ENCODE measurements at places on chromosomes 16 and 17.

- DNase-seq, result peak; percentile 48
These were observed 41.8 kb downstream of the BRD7 start for GRCh38 chr16:50326835-50327465.

DNA sequence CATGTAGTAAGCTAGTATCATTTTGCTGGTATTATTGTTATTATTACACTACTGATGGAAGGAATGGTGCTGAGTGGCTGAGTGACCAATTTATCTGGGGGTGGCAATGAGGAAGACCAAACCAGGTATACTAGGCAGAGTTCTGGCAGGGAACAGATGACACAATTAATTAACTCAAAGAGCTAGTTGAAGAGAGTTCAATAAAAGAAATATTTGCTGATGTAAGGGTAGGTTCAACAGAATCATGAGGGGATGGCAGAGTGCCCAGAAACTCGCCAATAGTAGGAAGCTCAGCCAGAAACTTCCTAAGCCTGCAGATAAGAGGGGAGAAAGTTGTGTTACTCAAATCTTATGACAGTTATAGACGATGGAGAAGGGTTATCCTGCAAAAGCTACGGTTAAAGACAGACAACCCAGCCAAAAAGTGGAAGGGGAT lies 352.5 kb downstream of the KCNJ2 start:
- no peak for DNase-seq

DNA sequence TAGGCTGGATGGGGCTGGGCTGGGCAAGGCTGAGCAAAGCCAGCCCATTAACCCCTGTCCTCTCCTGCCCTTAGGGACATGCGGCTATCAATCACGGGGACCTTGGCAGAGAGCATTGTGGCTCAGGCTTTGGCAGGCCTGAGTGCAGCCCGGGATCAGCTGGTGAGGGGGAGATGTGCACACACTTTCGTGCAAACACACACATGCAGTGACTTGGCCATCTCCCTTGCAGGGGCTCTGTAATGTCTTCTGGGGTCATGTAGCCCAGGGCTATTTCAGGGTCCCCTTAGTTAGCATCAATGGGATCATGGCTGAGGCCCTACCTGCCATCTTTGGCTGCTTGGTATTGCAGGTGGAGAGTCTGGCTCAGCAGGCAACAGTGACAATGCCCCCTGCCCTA lies 6.9 kb downstream of the CARMIL2 start:
- DNase-seq, result no peak

DNA sequence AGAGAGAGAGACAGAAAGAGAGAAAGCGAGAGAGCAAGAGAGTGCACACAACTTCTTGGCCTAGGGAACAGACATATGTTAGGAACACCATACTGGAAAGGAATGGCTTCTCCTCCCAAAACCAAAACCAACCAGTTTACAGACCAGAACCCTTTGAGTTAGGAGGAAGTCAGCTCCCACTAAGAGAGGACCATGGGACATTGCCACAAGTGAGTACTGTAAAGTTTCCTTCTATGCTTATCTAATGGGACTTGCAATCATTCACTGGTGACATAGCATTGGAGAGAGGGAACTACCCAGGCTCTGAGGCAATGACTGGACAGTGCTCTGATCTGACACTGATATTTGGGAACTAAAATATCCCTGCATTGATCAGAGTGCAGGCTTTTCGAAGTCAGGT lies 32.4 kb downstream of the TBC1D3B start:
- no peak for DNase-seq

DNA sequence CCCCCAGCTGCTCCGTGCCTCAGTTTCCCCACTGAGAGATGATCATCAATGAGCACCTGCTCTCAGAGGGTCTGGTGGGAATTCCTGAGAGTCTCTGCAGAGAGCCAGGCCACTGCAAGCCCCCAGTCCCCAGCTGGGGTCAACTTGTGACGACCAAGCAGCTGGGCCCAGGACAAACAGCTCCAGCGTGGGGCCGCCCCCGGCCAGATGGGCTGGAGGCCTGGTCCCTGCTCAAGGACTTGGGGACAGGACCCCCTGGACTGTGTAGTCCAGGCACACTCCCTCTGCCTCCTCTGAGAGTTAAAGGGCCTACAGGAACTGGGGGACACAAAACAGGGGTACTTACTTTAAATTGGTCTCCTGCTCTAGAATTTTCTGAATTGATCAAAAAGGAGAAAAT lies 16.6 kb upstream of the AATK start:
- DNase-seq, result no peak

DNA sequence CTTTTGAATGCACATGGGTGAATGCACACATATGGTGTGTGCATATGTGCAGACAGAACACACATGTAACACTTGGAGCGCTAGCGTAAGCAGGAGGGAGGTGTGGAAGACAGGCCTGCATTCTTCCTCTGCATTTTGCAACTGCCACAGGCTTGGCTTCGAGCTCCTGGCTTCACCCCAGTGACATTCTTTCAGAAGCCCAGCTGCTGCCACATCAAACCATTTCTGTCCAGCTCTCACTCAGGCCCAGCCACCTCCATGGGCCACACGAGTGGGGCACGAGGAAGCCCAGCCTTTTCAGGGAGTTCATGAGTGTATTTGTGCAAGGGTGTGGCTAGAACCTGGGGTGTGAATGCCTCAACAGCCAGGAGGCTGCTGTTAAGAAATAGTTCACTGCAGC lies 18.8 kb downstream of the LGALS3BP start:
- peak; percentile 57 for DNase-seq

- no peak for DNase-seq
These were observed 38.2 kb downstream of the PRPSAP2 start for GRCh38 chr17:18896146-18896545.

GRCh38 chr17:66542967-66543520 lies 240.6 kb downstream of the PRKCA start:
- DNase-seq, result no peak

- no peak for DNase-seq
These were observed 13.8 kb downstream of the LPO start for GRCh38 chr17:58252141-58252540.

- no peak for DNase-seq
These were observed 108.8 kb downstream of the ELAC2 start for GRCh38 chr17:12909046-12909445.

GRCh38 chr17:76276069-76276431 lies 10.9 kb downstream of the UBALD2 start:
- no peak for DNase-seq

GRCh38 chr16:17557480-17557879 lies 86.7 kb upstream of the XYLT1 start:
- no peak for DNase-seq

DNA sequence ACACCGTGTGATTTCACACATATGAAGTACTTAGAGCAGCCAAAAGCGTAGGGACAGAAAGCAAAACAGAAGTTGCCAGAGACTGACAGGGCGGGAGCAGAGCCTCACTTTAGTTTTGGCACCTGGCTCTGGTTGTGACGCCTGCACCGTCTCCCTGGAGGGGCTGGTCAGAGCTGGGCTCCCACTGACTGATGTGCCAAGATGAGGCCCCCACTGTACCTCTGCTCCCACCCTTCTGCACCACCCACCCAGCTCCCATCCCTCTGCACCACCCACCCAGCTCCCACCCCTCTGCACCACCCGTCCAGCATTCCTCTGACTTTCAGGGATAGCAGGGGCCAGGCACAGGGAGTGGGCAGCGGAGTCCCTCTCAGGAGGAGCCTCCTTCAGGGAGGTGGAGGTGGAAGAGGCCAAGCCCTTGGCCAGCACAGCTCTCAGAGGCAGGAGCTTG lies 3.2 kb upstream of the PRSS21 start:
- DNase-seq, result no peak

GRCh38 chr16:58086381-58087208 lies 42.6 kb downstream of the CFAP20 start:
- no peak for DNase-seq

DNA sequence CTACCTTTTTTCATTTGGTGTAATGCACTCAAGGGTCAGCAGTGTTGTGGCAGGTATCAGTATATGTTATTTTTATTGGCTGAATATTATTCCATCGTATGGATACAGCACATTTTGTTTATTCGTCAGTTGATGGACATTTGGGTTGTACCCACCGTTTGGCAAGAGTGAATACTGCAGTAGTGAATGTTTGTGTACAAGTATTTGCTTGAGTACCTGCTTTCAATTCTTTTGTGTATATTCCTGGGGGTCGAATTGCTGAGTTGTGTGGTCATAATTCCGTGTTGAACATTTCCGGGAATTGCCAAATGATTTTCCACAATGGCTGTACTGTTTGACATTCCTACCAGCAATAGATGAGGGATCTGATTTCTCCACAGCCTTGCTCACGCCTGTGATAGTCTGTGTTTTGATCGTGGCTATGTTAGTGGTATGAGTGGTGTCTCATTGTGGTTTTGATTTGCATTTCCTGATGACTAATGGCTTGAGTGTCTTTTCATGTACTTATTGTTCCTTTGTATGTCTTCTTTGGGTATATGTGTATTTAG lies 108.4 kb downstream of the OR1D5 start:
- DNase-seq, result peak; percentile 91

GRCh38 chr17:28956861-28957260 lies 5.5 kb upstream of the PHF12 start:
- DNase-seq, result no peak

GRCh38 chr17:51491416-51491815 lies 231.1 kb downstream of the UTP18 start:
- no peak for DNase-seq

GRCh38 chr17:41352597-41353366 lies 2.2 kb upstream of the KRT33A start:
- no peak for DNase-seq

DNA sequence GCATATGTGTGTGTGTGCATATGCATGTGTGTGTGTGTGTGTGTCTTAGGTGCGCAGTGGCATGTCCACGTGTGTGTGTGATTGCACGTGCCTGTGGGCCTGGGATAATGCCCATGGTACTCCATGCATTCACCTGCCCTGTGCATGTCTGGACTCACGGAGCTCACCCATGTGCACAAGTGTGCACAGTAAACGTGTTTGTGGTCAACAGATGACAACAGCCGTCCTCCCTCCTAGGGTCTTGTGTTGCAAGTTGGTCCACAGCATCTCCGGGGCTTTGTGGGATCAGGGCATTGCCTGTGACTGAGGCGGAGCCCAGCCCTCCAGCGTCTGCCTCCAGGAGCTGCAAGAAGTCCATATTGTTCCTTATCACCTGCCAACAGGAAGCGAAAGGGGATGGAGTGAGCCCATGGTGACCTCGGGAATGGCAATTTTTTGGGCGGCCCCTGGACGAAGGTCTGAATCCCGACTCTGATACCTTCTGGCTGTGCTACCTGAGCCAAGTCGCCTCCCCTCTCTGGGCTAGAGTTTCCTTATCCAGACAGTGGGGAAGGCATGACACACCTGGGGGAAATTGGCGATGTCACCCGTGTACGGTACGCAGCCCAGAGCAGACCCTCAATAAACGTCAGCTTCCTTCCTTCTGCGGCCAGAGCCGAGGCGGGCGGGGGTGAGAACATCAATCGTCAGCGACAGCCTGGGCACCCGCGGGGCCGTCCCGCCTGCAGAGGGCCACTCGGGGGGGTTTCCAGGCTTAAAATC lies 47.6 kb downstream of the IL21R start:
- no peak for DNase-seq

- DNase-seq, result no peak
These were observed 335 bp downstream of the NECAB2 start for GRCh38 chr16:83968306-83968851.

- DNase-seq, result peak; percentile 24
These were observed 11.6 kb upstream of the ICAM2 start for GRCh38 chr17:64032081-64032480.

Data from foreskin fibroblast (primary cell).